NCI-H1694 treated with DMSO at 0.1 percent for 48 hours (cell line): ENCODE measurements at places on chromosomes 7 and 10.

- DNase-seq, result no peak
Measured at GRCh38 chr7:98134420-98135228, 28.0 kb downstream of the LMTK2 start.

DNA sequence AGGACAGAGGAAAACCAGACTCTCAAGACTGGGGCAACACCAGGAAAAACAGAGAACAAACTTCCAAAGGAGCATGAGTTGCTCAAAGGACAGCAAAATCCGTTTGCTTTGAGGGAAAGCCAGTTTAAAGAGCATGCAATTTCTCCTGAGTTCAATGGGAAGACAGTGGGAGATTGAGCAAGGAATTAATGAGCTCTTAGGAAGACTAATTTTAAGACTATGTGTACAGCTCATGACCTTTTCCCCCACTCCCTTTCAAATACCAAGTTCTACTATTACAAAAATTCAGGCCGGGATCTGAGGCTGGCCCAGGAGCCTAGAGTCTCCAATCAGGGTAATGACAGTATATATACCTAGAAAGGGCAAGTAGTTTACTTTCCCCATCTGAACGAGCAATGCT lies 79.2 kb downstream of the EPDR1 start:
- DNase-seq, result no peak

DNA sequence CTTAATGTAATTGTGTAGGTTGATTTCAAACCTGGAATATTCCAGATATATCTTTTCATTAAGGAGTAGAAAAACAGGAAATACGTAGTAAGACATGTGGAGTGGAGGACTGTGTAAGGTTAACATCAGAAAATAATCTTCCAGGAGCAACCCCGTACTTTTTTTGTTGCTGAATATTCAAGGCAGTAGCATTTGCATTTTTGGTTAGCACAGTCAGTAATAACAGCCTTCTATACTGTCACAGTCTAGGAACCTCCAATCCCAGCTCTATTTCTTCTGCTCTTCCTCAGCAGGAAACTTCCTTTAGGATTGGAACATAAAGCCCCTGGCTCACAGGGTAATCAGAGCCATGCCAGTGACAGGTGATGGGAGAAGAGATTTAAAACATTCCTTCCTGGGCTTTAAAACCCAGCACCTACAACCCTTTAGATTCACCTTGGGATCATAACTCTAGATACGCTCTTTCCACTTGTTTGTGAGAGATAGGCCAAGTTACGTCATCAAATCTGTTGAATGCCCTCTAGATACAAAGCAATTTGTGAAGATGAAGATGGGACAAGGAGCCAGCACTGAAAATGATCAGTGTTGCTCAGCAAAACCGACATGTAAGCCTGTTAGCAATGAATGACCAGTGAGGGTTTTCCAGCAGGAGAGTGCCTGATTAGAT lies 248.5 kb upstream of the NPY start:
- DNase-seq, result no peak

GRCh38 chr10:3133948-3134347 lies 38.6 kb downstream of the PITRM1 start:
- DNase-seq, result no peak

DNA sequence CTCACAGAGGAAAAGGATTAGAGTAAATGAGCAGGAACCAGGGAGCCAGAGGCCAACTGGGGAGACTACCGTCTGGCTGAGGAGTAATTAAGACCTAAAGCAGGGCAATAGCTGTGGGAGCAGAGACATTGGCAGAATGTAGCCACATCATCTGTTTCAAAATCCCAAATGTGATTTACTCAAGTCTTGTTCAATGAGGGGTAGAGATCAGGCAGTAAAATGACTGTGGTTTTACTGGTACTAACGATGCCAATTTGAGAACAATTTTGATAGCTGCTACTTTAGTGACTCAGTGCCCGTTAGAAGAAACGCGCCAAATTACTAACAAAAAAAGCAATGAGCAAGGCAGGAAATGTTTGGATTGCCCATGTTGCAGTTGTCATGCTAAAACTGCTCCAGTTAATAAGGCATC lies 12.7 kb upstream of the MIOS start:
- peak; percentile 30 for DNase-seq

- DNase-seq, result no peak
Measured at GRCh38 chr7:73515178-73515577, 6.9 kb downstream of the BAZ1B start.

- DNase-seq, result no peak
Measured at GRCh38 chr7:77738871-77739270, 42.6 kb downstream of the RSBN1L start.

DNA sequence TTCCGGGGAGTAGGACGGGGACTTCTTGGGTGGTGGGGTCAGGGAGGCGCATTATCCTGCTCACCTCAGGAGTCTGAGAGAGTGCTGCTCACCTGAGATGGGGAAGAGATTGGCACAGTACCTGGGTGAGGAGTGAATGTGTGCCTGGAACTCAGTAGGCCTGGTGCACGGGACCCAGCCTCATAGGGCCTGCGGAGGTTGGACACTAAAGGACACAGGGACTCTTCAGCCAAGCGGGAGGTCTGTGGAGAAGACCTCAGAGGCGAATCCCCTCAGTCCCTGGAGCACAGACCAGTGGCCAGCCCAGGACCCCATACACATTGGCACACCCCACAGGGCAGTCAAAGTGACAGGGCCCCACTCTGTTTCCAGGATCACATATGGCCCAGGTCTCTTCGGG lies 73.2 kb downstream of the OAT start:
- DNase-seq, result no peak

DNA sequence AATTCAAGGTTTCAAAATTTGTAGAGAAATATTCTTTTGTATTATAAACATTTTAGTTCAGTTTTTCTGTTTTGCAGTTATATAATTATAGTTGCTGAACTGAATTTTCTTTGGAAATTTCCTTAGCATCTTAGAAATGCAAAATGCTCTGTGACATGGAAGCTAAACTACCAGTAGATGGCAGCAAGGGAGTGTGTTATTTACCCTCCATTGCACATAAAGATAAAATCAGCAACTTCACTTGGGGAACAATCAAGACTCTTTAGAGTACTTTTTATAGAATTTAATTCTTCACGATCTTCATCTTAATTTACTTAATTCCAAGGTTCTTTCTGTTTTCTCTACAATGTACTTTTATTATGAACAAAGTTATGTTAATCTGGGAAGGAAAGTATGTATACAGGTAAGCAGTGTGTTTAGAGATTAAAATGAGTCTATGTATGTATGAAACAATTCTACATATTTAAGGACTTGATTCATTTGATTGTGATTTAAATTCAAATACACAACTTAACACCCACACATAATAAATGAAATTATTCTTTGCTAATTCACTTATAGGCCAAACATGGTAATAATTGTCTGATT lies 404.2 kb downstream of the THSD7A start:
- peak; percentile 62 for DNase-seq

DNA sequence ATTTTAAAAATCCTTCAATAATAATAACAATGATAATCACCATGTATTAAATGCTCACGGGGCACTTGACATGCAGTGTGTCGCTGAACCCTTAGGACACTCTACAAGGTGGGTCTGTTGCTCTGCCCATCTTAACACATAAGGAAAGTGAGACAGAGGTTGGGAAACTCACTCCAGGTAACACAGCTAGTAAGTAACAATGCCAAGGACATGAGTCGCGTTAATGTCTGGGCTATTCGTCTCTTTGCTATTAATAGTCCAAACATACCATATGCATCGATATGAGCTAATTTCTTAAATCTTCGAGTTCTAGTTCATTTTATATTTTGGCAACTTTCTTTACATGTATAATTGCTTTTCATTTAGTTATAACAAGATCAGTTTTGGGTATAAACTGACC lies 79.5 kb downstream of the BEND7 start:
- DNase-seq, result no peak

GRCh38 chr7:100602889-100603725 lies 944 bp downstream of the PCOLCE start:
- DNase-seq, result no peak

- no peak for DNase-seq
Measured at GRCh38 chr7:7841027-7841426, 122.6 kb upstream of the RPA3 start.

- no peak for DNase-seq
Measured at GRCh38 chr7:522071-522950, 2.7 kb upstream of the PDGFA start.

DNA sequence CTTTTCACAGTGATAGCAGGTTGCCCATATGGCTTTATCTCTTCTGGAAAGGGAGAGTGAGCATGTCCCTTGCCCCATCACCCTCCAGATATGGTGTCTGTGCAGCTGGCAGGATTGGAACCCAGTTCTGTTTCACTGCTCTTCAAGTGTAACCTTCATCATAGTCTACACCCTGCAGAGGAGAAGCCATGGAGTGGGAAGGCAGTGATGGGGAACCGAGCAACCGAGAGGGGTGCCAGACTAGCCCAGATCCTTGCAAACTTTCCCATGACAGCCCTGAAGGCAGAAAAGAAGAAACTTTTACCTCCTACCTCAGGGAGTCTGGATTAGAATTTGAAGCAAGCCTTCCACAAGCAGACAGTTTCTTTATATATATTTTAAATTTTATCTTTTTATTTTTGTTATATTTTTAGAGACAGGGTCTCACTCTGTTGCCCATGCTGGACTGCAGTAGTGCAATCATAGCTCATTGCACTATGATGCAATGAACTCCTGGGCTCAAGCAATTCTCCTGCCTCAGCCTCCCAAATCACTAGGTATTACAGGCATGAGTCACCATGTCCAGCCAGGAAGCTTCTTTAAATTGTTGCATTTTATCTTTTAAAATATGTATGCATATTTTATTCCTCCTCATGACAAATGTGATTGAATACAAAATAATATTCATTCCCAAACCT lies 133.3 kb downstream of the KCNMA1 start:
- no peak for DNase-seq

GRCh38 chr7:1925973-1926907 lies 256.2 kb downstream of the ELFN1 start:
- no peak for DNase-seq

DNA sequence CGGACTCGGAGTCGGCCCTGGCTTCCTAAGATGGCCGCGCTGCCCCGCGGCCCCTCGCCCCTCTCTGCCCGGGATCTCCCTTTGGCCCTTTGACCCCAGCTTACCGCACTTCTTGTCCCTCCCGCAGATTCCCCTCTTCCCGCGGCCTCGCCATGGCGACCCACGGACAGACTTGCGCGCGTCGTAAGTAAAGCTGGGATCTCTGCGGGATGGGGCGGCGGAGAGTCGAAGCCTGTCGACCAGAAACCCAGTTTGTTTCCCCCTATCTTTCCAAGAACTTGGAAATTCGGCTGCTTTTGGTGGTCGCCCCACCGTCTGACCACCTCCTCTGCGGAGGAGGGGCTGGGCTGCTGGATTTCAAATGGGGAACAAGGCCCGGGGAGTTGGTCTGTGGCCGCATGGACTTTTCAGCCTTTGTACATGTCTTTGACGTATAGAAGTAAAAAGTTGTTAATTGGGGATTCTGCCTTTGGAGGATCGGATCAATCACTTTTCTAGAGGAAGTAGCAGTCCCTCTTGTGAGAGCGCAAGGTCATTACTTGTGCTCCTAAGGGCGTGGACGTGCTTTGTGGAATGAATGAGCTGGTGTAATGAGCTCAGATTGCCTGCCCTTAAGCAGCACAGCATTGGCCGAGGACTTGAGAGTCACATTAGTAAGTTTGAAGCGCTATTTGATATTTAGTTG lies 553 bp downstream of the VDAC2 start:
- no peak for DNase-seq

DNA sequence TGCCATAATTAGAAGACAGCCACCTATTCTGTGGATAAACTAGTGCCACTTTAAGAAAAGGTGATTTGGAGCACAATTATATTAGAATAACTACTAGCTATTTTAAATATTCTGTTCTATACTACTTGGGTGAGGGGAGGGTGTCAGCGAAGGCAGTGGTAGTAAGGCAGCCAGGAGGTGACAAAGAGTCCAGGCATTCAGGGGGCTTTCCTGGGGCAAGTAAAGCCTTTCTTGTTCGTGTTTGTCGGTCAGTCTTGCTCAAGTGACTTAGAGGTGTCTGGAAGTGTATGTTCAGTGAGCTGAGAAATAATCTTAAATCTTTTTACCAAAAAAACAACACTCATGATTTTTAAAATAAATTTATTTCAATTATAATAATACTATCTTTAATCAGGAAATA lies 34.4 kb downstream of the ADD3 start:
- DNase-seq, result no peak

DNA sequence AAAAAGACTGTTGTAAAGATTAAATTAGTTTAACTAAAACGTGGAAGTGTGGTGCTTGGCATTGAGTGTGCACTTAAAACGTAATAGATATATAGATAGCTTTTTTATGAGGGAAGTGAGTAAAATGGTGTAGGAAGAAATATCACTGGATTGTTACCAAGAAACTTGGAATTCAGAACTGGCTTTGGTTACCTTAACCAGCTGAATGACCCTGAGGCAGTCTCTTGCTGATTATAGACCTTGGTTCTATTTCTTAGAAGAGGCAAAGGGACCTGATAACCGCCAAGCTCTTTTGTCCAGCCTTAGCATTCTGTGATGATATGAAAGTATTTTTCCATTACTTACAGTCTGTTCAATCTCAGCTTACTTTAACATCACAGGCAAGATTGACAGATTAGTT lies 3.8 kb downstream of the REEP3 start:
- DNase-seq, result no peak

GRCh38 chr10:803041-803741 lies 113.7 kb upstream of the DIP2C start:
- DNase-seq, result no peak

DNA sequence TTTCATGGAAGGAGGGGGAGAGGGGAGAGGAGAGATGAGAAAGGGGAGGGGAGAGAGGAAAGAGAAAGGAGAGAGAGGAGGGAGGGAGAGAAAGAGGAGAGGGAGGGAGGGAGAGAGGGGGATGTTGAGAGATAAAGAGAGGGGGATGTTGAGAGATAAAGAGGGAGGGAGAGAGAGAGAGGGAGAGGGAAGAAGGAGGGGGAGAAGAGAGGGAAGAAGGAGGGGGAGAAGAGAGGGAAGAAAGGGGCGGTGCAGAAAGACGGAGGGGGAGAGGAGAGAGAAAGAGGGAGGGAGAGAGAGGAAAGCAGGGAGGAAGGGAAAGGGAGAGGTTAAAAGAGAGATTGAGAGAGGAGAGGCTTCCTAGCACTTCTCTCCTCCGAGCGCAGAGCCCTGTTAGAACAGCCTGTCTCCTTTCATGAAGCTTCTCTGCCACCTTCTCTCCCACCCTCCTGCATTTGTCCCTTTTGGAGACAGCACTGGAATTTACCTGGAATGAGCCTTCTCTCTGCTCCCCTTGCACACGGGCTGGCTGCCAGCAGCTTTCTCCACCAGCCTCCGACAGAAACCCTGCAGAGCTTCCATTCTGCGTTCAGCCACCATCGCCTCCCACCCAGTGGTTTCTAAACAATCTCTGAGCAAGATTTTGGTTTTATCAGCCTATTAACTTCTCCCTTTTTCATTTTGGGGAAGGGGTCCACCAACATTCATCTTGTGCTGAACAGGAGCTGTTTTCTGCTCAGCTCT lies 74.0 kb upstream of the CARD11 start:
- DNase-seq, result no peak
